ENCODE measurements at places on chromosomes 16 and 17.

DNA sequence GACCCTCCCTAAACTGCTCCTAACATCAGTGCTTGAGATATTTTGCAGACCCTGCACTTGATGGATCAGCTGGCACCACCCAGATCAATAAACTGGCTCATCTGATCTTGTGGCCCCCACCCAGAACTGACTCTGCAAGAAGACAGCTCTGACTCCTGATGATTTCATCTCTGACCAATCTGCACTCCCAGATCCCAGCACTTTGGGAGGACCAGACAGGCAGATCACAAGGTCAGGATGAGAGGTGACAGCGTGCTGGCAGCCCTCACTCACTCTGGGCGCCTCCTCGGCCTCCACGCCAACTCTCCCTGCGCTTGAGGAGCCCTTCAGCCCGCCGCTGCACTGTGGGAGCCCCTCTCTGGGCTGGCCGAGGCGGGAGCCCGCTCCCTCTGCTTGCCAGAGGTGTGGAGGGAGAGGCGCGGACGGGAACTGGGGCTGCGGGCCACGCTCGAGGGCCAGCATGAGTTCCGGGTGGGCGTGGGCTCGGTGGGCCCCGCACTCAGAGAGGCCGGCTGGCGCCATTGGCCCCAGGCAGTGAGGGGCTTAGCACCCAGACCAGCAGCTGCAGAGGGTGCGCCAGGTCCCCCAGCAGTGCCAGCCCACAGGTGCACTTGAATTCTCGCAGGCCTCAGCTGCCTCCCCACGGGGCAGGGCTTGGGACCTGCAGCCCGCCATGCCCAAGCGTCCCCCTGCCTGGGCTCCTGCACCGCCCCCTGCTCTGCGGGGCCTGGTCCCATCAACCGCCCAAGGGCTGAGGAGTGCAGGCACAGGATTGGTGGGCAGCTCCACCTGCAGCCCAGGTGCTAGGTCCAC, 2.4 kb upstream of the C16orf54 start:
- no peak for DNase-seq

DNA sequence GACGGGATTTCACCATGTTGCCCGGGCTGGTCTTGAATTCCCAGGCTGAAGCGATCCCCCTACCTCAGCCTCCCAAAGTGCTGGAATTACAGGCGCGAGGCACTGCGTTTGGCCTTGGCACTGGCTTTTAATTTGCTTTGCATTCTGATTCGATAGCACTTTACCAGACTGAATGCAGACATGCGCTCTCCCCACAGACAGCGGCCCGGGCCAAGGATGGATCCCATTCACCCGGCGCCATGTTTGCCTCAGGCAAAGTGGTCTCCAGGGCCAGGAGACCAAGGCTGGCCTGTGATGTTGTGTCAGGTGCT, 41.7 kb downstream of the DHRS7B start:
- DNase-seq = no peak

DNA sequence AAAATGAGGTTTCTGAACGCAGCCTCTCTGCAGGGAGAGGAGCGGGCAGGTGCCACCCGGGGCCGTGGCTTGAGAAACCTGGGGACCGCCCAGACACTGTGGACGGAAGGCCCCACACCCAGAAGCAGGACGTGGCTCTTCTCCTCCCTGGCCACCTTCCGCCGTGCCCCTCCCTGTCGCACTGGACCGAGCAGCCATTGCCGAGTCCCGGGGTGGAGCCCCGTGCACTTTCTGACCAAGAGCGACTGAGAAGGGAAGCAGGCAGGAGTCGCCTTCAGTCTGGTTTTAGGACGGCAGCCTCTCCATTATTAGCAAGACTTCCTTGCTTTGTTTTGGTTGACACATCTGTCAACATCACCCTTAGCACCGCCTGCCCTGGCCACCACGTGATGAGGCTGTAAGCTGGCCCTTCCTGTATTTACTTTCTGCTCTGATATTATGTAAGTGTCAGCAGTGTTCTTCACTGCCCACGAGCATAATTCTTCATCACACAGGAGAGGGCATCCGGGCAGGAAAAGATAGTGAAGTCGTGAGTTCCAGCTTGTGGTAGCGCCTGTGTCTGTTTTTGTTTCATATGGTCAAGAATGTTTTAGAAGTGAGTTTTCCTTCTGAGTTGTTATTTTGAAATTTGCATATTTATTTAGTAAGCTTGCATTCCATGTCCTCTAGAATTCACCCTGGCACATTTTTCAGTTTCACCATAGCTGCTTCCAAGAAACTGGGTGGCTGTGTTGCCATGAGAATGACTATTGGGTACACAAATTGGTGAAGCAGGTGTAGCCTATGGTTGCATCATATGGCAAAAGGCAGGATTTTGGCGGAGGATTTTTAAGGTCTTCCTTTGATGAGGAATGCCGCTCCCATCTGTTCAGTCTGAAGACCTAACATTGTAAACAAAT, 1.0 kb downstream of the HERPUD1 start:
- peak; percentile 61 for DNase-seq

DNA sequence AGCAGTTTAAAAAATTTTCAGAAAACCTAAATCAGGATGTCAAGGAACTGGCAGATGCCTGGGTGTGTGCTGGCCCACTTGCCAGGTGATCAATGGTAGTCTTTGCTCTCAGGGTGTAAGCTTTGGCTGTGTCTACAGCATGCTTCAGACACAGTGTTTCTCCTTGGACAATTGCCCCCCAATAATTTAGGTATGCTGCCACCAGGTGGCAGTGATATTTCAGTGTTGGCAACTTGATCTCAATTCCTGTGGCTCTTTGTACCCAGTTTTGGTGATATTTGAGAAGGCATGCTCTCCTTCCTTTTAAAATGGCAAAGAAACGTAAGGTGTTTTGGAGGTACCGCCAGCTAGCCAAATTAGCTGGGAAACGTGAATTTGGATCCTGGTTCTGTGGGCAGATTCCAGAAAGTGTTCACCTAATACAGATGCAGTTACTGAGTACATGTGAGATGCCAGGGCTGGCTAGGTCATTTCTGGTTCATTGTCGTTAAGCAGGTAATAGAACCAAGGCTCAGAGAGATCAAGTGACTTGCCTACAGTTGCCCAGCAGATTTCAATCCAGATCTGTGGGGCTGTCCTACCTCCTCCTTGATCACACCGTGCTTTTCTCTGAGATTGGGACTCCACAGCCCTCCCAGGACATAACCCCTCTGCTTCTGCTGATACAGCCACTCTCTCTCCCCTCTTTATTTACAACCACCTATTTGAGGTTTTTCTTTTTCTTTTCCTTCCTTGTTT, 155.6 kb upstream of the PLCG2 start:
- peak; percentile 52 for DNase-seq

- peak; percentile 91 for DNase-seq
Measured at GRCh38 chr16:28531777-28532744, 6.7 kb downstream of the NUPR1 start.

DNA sequence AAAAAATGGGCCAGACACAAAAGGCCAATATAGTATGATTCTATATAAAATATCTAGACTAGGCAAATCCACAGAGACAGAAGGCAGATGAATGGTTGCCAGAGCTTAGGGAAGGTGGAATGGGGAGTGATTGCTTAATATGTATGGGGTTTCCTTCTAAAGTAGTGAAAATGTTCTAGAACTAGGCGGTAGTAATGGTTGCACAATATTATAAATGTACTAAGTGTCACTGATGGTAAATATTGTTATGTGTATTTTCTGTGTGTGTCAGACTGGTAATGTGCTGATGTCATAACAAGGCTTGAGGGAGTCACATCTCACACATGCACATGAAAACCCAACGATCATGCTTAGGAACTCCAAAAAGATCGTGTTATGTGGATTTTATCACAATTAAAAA, 106.9 kb upstream of the SIAH1 start:
- DNase-seq = no peak

- DNase-seq = no peak
Measured at GRCh38 chr17:258906-259305, 77.5 kb upstream of the DOC2B start.

GRCh38 chr16:86029131-86029741, 130.3 kb downstream of the IRF8 start:
- peak; percentile 49 for DNase-seq

- DNase-seq = peak; percentile 3
Measured at GRCh38 chr17:77499699-77500435, 359.1 kb downstream of the SEC14L1 start.

DNA sequence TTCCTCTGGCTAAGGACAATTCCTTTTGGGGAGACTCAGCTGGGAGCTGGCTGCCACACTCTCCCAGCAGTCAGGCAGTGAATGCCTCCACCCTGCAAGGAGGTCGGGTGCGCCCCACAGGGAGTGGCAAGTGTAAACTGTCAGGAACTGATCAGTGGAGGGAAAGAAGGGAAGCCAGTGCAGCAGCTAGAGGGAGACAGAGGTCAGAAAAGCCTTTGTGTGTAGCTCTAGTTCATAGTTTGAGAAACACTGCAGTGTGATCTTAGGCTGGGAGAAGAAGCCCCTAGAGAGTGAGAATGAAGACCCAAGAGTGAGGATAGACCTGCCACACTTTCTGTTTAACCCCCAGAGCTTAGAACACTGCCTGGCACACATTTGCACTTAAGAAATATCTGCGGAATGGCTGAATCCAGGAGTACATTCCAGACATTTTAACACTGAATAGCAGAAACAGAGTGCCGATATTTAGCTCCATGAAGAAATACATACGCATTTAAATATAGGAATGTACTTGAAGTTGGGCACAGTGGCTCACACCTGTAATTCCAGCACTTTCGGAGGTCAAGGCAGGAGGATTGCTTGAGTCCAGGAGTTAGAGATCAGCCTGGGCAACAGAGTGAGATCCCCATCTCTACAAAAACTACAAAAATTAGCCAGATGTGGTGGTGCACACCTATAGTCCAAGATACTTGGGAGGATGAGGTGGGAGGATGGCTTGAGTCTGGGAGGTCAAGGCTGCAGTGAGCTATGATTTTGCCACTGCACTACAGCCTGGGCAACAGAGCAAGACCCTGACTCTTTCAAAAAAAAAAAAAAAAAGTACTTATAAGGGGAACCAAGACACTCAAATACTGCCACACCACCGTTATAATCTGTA, 11.1 kb upstream of the SLC5A11 start:
- peak; percentile 69 for DNase-seq

- no peak for DNase-seq
Measured at GRCh38 chr16:79463841-79464240, 136.7 kb downstream of the MAF start.

DNA sequence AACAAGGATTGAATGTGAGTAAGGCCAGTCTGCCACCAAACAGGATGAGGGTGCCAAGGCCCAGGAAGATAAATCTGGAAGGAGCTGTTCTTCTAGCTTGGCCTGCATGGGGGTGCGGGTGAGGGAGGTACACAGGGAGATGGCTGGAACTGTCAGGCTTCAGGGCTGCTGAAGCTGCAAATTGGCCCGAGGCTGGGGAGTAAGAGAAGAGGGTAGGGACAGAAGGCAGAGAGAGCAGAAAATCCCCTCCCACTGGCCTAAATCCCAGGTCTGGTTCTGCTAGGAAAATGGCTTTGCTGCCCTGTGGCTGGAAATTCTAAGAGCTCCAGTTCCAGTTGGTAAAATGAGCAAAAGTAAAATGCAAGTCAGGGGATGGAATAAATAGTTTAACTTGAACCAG, 87.9 kb downstream of the CCDC182 start:
- no peak for DNase-seq

GRCh38 chr16:3131755-3132377, 3.0 kb upstream of the ZNF213 start:
- DNase-seq = peak; percentile 44

DNA sequence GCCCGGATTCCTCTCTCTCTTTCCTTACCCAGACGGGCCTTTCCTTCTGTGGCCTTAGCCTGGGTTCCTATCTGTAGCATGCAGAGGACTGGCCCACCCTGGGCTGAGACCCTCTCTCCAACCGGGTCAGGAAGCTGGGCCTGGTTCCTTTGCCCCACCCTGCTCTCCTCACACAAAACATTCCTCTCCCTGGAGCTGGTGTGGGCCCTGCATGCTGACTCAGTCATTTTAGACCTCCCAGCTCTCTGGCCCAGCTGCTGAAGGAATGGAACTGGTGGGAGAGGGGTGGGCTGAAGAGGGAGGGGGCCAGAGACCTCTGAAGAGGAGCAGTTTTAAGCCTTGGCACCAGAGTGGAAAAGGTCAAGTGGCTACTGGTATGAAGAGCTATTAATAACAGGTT, 957 bp downstream of the MYL4 start:
- DNase-seq = no peak

- DNase-seq = no peak
Measured at GRCh38 chr16:65071433-65072311, 50.2 kb downstream of the CDH11 start.

DNA sequence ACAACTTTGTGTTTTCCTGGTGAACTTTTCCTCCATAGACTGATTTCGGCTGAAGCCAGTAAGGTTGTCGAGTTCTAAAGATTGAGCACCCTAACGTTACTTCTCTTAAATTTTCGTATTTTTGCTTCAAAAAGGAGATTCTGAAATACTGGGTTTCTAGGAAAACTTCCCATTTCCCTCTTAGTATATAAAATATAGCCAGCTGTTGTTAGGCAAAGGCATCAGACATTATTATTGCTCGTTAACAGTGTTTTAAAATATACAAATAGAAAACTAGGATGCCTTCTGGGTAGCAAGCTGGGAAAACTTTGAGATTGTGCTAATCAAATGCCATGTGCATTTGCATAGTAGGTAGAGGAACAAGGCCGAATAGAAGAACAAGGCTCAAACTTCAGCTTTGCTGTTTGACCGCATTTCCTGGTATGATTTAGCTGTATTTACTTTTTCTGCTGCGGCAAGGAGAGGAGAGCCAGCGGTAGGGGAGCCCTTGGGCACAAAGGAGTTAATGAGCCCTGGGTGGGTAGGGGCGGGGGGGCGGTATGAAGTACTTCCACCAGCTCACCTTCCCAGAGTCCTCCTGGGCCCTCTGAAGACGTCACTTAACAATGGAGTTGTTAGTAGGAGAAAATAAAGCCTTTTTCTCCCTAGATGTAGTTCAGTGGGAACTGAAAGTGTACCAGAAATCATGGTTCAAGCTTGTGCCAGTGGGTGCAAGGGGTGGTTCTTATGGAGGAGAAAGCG, 151.9 kb downstream of the MSI2 start:
- DNase-seq = peak; percentile 66

- no peak for DNase-seq
Measured at GRCh38 chr17:81950501-81950900, 3.5 kb upstream of the MYADML2 start.

All from iPS-NIHi11 (cell line).